ENCODE measurements at places on chromosomes 11 and 22.

DNA sequence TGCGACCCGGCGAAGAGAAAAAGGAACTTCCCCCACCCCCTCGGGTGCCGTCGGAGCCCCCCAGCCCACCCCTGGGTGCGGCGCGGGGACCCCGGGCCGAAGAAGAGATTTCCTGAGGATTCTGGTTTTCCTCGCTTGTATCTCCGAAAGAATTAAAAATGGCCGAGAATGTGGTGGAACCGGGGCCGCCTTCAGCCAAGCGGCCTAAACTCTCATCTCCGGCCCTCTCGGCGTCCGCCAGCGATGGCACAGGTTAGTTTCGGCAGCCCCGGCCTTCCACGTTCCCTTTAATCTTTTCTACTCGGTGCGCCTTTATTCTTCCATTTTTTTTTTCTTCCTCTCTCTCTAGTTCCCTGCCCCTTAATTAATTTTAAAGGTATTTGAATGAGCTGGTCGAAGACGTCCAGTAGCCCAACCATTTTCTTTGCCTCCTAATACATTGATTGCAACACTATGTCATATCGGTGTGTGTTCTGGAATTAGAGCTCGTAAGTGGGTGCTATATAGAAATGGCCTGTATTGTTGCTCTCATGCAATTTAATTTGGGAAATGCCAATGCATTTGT is 537 bp downstream of the EP300 start:
- DNase-seq: peak; percentile 33

DNA sequence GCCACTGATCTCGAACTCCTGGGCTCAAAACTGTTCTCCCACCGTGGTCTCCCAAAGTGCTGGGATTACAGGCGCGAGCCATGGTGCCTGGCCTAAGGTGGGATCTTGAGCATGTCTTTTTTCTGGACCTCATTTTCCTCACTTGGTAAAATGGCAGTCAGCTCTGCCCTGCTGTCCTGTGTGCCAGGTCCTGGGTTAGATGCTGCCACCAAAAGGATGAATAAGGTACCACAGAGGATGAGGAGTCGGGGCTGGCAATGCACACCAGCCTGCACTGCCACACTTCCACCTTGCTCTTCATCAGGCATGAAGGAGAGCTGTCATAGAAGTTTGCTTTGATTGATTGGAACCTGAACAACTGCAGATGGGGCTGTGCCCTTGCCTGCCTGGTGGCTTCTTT is 32.3 kb downstream of the ACO2 start:
- peak; percentile 29 for DNase-seq

DNA sequence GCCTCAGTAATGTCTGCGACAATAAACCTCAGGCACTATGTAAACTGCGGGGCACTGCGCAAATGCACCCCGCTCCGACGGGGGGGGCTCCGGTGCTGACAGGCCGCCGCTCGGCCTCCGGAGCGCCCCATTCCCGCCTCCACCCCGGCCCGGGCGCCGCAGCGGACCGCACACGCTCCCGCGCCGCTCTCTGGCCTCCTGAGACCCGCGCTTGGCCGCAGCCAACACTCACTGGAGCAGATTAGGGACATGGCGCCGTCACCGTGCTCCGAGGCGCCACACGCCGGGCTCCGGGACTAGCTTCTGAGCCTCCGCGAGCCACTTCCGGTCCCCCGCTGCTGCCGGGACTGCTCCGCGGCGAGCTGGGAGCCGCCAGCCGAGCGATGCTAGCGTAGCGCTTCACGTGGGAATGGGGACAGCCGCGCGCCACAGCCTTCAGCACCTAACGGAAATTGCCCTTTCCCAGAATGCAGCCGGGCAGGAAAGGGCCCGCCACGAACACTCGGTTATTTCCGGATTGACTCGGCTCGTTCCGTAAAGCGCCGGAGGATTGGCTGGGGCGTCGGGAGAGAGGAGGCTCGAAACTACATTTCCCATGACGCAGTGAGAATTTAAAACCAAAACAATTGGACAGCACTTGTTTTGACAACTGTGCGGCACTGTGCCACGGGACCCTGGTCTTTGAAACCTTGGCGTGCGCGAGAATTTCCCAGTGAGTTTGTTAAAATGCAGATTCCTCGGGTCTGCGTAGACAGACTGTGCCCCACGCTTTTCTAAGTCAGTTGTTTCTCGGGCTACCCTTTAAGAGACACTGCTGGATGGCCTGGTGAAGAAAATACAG is at the start of gene PRPF19:
TSS of gene PRPF19 (minus strand) at position 454 of the 841 bp plus-strand sequence. CDS start at position 251, 203 bp downstream.
- peak; percentile 96 for DNase-seq

GRCh38 chr11:32382339-32383049 is 52.8 kb downstream of the WT1 start:
- DNase-seq: no peak

GRCh38 chr11:43758927-43759326 is 78.4 kb downstream of the HSD17B12 start:
- no peak for DNase-seq

DNA sequence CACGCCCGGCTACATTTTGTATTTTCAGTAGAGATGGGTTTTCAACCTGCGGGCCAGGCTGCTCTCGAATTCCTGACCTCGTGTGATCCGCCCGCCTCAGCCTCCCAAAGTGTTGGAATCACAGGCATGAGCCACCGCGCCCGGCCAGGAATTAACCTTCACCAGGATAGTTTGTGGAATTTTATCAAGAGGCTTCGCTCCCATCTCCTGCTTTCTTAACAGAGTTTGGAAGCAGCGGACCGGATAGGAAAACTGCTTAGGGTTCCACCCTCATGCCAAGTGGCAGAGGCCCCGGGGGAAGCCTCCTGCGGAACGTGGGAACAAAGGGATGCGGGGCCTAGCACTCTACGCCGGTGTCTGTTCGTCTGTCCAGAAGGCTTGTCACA is 229.9 kb downstream of the ST3GAL4 start:
- DNase-seq: no peak

DNA sequence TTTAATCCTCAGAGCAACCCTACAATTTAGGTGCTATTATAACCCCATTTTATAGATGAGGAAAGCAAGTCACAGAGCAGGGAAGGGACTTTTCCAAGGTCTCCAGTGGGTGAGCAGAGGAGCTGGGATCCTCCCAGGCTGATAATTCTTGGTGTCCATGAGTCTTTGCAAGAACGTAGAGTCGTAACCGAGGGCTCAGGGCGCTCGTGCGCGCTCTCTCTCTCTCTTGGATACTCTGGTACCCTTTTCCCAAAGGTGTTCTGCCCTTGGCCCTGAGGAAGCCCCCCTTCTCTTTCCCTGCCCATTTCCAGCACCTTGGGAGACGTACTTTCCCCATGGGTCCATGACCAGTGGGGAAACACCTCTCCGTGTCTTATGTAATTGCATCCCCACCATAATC is 5.2 kb upstream of the ZP1 start:
- no peak for DNase-seq

DNA sequence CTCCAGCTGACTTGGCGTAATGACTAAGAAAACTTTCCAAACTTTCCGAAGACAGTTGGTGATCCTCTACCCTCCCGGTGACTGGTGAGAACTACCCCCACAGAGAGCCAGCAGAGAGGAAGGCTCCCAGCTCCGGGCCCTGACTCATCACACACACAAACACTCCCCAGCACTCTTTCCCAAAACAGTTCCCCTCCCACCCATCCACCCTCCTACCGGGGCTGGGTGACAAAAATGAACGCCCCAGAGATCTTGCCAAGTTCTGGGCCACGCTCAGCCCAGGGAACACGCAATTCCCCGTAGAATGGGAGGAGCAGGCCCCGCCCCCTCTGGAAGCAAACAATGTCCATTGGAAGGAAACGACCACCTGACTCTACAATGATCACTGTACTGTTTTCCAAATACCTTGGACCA is 21.3 kb upstream of the JAM3 start:
- peak; percentile 37 for DNase-seq

DNA sequence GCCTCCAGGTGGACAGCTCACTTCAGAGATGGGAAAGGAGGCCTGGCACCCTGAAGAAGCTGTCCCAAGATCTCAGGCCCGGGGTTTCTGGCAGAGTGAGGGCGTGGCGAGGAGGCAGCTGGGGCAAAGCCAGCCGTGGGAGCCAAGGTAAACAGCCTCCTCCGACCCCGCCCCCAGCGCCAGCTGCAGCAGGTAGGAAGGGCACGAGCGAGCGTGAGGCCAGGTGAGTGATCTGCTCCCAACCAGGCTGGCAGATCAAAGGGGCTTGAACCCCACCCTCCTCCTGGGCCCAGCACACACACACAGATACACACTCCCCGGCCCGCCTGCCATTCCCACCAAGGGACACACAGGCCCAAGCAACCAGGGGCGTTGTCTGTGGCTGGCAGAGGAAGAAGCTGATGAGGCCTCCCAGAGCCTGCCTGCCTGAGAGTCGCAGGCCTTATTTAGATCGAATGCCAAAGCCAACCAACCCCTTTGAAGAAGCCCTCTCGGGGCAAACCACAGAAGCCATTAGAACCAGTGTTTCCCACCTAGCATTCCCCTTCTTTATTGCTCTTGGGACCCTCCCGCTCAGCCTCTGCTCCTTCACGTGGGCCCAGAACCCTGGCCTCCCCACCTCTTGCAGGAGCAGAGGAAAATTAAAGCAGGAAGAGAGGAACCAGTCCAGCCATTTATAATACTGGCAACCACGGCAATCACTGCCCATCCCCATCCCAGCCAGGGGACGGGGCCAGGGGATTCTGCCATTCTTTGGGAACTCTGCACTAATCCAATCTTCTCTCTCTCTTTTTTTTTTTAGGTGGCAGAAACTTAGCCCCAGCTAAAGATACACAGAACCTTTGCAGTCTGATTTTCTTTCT is 5.0 kb downstream of the PDGFB start:
- DNase-seq: no peak

DNA sequence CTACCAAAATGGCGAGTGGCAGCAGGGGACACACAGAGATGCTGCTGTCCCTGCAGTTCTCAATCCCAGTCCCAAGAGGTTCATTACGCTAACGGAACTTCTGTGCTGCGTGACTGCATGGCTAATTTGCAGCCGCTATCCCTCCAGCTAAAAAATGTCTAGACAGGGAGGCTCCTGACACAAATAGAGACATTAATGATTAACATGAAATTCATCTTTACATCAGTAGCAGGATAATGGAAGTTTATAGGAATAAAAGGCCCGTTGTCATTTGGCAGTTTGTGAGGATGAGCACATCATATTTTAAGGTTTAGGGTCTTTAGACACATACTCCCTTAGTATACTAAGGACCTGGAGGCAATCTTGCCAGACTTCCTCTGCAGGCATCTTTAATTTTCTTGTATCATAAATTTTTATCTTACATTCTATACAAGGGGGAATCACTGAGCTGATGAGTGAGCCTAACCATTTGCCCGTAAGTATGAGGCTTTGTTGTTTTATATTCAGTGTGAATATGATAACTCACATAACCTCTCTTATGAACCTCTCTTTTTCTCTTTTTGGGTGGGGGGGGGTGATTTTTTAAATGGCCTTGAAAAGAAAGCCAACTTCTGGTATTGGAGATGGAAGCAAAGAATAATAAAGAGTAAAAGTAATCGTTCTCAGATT is 99.8 kb upstream of the OR9G4 start:
- no peak for DNase-seq

GRCh38 chr22:19630614-19631013 is 83.7 kb upstream of the SEPTIN5 start:
- no peak for DNase-seq

All from choroid plexus epithelial cell (primary cell).